Right atrium auricular region (tissue), 2 donors: ENCODE measurements at places on chromosomes 1 and 21.

DNA sequence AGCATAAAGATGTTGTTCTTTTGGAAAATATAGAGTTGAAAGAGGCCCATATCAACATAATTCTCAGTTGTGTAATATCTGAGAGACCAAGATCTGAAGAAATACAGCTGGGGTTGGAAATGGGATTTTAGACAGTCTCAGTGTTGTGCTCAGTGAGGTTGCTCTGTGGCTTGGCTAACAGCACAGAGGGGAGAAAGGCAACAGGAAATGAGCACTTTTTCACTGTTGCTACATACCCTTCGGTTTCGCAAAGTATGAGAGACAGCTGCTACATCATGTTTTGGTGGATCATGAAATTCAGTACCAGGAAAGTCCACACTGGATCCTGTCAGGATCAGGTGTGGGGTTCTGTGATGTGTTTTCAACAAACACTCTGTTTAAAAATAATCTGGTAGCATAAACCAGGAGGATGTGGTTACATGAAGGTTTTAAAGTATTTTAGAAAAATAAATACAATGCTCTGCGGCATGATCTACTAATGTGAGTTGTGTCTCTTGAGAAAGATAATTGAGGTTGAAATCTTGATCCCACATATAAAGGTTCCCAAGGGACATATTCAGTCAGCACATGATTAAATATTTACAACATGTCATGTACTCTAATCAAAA is 7.0 kb upstream of the GPR88 start:
- no peak for DNase-seq

GRCh38 chr1:232178191-232178590 is 451.7 kb downstream of the SIPA1L2 start:
- DNase-seq = no peak

DNA sequence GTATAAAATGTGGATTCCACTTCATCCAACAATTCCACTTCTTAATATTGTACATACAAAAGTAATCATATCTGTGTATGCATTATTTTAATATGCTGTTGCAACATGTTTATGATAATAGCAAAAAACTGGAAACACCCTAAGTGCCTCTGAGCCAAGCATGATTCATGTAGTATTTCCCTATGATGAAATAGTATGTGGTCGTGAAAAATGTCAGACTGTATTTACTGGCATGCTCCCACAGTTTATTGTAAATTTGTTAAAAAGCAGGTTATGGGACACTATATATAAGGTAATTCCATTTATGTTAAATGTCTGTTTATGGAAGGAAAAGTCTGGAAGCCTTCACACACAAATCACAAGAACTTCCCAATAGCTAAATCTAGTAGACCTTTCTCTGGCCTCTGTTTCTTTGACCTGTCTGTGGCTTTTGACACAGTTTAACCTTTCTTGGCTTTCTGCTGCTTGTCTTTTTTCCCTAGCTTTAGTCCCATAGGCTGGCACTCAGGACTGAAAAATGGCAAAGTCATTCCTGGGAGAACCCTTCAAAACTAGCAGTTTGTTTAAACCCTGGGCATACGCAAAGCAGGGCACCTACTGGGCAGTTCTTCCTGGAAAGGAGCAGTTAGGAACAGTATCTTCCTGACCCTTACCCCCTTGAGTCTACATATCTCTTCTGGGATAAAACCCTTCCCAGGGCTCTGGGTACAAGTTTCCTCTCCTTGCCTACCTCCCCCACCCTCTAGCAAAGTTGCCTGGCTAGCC is 65.4 kb upstream of the ARTN start:
- DNase-seq = no peak

DNA sequence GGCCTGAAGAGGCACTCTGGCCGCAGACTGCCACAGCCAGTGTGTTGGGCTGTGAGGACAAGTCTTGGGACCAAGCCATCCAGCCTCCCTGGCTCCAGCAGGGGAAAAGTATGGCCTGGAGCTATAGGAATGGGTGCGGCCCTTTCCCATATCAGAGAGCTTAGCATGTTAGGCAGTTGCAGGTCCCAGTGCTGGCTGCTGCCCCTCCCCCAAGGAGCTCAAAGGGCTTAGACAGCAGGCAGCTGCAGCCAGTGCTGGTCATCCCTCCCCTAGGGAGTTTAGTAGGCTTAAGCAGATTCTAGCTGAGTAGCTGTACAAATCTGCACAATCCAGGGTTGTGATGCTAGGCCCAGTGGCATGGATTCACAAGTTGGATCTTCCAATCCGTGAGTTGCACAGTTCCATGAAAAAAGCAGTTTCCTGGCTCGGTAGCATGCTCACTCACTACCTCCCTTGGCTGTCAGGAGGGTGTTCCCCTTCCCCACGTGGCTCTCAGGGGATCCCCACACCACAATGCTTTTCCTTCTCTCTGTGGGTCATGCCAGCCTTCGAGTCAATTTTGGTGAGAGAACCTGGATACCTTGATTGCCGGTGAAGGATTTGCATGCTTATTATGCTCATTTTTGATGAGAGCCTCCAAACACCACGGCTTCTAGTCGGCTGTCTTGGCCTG is 1490.8 kb downstream of the BRINP3 start:
- no peak for DNase-seq

DNA sequence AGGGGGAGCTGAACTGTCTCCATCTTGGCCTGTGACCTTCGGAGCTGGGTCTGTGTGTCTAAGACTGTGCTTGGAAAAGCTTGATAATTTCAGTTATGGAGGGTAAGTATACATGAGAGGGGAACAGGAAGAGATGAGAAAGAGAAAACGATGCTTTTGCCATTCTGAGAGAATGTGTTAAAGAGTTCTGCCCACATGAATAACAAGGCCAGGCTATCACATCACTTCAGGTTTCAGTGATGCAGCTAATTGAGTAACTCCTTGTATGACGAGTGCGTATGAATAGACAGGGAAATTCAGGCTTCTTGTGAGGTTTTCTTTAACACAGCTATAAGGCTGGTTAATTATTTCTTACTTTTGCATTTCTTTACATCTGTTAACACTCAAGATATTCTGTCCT is 81.0 kb downstream of the PLPPR5 start:
- DNase-seq = no peak

- DNase-seq = no peak
Measured at GRCh38 chr1:67724928-67725560, 40.0 kb downstream of the GADD45A start.

DNA sequence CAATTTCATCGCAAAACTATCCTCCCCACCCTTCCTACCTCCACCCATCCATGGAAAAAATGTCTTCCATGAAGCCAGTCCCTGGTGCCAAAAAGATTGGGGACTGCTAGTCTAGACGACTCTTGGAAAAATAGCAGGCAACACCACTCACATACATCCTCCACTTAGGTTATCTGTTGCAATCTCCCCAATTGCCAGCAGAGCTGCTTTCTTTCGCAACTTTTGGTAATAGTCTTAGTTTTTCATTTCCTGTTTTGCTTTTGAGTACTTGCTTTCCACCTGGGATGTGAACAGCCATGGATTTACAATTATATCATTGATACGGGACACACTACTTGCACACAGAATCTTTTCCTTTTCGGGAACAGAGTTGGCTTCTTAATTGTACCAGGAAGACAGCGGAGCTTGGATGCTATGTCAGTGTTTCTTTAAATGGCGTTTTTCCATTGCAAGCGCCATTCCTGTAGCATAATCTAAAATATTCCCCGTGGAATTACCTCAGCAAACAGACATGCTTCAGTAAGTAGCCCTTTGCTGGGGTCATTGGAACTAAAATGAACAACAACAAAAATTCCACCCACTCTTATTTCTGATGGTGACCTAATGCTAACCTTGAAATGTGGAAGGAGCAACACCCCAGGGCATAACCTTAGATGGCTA is 183.3 kb upstream of the ADGRL2 start:
- DNase-seq = no peak

- no peak for DNase-seq
Measured at GRCh38 chr21:38761531-38761930, 44.2 kb upstream of the ETS2 start.

GRCh38 chr21:32413015-32413504 is 554 bp downstream of the EVA1C start:
- DNase-seq = peak; percentile 79

DNA sequence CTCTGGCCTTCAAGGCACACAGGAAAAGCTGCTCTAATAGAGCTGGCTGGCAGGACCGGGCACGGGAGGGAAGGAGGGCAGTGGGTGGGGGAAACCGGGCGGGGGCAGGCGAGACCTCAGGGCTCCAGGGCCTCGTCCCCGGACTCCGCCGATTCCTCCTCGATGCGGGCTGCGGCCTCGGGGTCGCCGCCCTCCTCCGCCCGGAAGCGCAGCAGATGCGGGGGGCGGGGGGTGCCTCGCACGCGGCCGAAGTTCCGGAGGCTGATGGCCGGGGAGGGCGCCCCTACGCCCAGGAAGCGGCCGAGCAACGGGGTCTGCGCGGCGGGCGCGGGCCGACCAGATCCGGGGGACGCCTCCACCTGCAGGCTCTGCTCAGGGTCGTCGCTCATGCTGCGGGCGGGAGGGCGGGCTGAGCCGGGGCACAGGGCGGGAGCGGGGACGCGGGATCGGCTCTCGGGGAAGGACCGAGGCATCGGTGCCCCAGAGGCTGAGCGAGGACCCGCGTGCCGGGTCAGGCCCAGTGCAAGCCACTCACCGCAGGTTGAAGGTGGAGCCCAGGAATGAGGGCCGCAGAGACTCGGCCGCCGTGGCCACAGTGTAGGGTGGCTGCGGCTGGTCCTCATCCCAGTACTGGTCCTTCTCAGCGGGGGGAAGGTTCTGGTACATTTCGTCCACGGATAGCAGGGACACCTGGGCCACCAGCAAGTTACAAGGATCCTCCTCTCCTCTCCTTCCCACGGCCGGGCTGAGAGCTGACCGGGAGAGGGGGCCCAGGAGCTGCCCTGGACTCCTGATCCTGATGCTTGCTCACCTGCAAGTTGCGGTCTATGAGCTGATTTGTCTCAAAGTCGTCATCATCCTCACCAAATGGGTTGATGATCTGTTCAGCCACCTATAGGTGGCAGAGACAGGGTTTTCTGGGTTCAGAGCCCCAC is 3.6 kb downstream of the BEST4 start:
- DNase-seq = no peak

DNA sequence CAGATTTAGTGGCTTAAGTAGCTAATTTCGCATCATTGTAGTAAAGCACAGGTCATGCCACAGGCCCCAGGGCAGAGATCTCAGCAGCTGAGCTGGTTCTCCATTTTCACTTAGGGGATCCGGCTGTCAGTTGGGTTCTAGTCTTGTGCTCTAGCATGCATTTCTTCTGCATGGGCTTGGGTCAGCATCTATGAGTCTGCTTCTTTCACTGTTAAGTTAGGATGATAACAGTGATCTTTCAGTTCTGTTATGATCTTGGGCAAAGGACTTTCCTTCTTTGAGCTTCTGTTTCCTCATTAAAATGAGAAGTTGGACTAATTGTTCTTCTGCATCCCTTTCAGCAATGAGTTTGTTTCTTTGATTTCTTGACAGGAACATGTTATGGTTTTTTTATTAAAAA is 123.6 kb upstream of the DNAH14 start:
- DNase-seq = no peak

DNA sequence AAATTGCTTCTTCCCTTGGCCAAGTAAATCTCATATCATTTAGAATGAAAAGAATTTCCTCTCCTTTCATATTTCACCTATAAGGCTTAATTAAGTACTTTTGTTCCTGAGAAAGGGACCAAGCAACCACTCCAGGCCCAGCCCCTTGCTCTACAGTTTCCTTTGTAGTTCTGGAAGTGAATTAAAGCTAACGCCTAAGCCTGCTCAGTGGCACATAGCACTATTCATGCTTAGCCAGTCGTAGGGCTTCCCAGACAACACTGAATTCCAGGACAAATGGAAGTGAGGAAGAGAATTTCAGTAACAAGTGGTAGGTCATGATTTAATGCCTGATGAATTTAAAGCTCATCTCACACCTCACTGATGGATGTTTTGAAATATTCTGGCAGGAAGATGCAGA is 73.3 kb downstream of the RPAP2 start:
- DNase-seq = no peak

DNA sequence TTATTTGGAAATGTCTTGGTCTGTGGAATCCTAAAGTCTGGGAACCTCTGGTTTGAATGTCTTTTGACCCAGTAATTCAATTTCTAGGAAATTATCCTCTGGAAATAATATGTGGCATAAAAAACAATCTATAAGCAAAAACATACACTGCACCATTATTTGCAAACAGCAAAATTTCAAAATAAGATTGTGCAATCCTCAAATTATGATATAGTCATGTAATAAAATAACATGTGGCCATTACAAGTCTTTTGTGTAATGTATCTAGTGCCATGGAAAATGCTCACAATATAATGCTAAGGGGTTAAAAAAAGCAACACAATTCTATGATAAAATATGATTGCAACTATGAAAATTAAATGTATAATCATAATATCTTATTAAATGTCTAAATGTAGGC is 312.9 kb upstream of the RUNX1 start:
- DNase-seq = no peak

DNA sequence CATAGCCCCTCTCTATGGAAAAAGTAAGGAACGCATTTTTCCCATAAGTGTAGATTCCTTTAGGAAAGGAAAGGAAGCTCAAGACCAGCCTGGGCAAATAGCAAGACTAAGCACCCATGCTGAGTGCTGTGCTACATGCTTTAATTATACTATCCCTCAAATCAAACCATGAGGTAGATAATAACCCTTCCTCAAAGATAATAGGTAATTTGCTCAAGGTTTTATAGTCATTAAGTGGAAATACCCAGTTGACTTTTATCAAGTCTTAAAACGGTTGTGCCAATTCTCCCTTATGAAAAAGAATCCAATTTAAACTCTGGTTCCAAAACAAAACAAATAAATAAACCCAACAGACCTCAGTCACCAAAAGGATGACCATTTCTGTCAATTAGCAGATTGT is 3.4 kb downstream of the KIAA0319L start:
- no peak for DNase-seq

DNA sequence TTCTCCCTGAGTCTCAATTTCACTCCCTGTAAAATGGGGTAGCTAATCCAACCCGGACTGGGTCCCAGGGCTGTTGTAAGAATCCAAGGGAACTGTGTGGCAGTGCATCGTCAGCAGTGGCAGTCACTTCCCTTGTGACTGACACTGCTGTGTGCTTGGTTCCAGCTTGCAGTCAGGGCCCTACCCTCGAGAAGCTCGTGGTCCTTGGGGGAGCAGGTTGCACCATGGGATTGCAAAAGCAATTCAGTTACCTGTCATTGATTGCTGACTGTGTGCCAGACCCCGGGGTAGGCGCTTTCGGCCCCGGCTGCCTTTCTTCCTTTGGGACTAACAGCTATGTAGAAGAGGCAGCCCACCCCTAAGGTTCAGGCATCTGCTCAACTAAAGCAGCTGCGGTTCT is 2.9 kb downstream of the PTPRF start:
- DNase-seq = no peak

DNA sequence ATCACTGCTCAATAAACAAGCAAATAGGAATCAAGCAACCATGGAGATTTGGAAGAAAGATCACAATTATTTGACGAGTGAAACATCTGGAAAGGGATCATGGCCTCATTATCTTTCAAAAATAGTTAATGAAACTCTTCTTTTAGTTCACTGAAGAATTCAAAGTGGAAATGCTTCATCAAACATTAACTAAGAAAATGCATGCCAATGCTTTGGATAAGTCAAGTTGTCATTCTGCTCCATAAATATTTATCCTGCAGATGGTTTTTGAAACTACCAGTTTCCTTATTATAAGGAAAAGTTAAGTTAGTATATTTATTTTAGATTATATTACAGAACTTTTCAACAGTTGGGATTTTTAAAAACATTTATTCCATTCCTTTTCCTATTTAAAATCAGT is 206.5 kb upstream of the ADGRL2 start:
- DNase-seq = no peak
